ENCODE measurements at places on chromosomes 1 and 21.

- no peak for DNase-seq
Observed at GRCh38 chr1:10515976-10516750, 41.4 kb downstream of the PEX14 start.

- no peak for DNase-seq
Observed at GRCh38 chr1:227362039-227362438, 43.7 kb upstream of the CDC42BPA start.

- no peak for DNase-seq
Observed at GRCh38 chr1:185404907-185405568, 88.0 kb upstream of the IVNS1ABP start.

DNA sequence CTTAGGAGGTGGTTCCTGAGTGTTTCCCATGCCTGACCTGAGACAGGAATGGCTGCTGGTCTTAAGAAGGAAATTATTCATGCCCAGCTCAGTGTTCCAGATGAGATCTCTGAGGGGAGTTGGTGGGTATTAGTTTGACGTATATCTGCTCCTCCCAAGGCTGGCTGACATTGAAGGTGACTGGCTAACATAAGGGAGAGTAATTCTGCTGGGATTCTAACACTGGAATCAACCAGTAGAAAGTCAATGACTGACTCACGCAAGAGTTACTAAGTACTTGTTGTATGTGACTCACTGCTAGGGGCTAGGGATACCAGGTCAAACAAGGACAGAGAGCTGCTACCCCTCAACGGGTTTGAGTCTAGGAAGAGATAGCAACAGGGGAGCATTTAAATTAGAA, 177.3 kb downstream of the CACNA1E start:
- no peak for DNase-seq

DNA sequence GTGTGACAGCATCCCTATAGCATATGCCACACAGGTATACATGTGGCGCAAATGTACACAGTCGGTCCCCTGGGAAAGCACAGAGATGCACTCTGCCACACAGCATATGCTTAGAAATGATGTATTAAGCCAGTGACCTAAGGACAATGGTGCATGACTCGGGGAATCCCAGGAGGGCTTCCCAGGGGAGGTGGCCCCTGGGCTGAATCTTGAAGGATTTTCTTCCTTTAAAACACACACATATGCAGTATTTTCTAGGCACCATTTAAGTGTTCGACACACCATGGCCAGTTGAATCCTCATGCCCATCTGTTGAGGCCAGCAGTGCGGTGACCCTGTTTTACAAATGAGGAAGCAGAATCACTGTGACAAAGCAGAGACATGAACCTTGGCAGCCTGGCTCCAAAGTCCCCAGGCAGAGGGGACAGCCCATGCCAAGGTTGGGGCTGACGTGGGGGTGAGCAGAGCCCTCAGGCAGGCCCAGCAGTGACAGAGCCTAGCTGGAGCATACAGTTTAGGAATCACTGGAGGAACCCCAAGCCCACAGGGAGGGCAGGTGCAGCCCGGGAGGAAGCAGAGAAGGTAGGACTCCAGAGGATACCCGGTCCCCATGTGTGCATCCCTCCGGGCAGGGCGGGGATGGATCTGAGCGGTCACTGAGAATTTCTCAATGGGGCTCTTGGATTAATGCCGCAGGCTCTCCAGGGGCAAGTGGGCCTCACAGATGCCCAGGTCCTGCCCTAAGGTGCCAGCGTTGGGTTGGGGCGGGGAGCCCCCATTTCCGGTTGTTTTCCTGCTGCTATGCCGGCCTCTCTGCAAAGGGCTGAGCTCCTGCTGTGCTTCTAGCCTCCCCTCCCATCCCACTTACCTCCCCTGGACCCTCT, 28.4 kb downstream of the WNT3A start:
- no peak for DNase-seq

- DNase-seq, result no peak
Observed at GRCh38 chr1:153265457-153265856, 6.0 kb downstream of the LORICRIN start.

DNA sequence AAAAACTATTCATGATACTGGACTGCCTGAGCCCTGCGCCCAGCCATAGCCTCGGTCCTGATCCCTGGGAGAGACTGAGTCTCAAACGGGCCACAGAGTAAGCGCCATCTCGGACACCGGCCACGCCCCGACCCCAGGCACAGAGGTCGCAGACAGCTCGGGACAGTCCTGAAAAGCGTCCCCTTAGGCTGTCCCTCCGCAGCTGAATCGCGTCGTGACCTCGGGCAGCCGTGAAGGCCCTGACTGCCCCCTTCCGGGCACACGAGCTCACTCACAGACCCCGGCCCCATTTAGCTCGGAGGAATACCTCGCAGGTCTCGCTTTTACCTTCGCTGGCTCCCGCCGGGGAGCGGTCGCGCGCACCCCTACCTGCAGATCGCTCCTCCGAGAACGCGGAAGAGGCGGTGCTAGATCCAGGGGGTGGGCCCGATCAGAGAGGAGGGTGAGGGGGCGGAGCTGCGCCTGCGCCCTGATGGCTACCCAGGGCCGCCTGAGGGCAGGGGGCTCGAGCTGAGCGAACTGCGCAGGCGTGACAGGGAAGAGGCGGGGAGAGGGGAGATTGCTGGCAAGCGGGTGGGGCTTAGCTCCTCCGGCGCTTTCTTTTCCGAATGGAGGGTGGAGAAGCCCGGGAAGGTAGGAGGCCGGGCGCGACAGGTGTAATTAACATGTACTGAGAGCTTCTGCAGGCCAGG, at the start of gene MKNK1:
Gene MKNK1 (minus strand): TSS at position 411 of the 692 bp plus-strand sequence. CDS start 20,941 bp downstream, outside the sequence.
- peak; percentile 93 for DNase-seq

GRCh38 chr1:115978292-115978941, 2.1 kb downstream of the SLC22A15 start:
- no peak for DNase-seq

GRCh38 chr1:212945463-212946160, 4.7 kb upstream of the VASH2 start:
- DNase-seq, result no peak

DNA sequence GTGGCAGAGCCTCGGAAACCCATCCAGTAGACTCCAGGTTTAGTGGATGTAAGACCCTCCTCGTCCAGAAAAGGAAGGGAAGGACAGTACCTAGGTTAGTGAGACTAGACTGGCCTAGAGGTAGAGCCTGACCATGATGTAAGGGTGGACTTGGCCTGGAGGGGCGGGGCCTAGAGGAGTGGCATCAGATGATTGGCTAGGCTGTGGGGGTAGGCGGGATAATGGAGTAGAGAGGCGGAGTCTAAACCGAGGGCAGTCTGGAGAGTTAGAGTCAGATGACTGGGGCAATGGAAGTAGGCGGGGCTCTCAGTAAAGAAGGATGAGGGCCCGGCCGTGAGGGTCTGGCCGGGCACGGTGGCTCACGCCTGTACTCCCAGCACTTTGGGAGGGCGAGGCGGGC, 70.1 kb downstream of the EPHB2 start:
- no peak for DNase-seq

DNA sequence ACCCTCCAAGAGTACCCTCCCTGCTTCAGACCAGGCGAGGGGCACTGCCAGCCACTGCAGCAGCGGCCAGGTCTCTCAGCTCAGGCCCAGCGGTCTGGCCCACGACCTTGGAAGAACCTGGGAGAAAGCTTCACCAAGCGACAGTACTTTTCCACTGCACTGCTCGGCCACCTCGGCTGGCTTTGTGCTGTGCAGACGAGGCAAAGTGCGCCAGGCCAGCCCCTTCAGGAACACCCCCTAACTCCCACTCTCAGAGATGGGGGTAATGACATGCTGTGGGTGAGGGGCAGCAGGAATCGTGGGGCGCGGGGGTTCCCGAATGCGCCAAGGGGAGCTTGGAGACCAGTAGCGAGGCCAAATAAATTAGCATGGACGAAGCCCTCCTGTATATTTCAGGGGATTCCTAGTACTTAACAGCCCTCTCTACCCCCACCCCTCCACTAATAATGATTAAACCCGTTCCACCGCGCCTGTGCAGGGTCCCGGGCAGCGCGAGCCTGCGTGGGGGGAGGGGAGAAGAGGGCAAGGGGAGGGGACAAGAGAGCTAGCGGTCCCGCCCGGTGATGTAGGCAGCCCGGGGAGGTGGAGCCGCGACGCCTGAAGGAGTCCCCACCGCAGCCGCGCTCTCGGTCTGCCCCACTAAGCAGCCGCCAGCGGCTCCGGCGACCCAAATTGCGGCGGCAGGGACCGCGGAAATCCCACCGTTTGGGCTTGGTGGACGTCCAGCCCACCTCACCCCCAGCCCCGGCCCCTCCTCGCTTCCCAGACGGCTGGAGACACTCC, at the start of gene FAM43B:
Gene FAM43B (plus strand): TSS at position 629 of the 783 bp plus-strand sequence. CDS start 401 bp downstream, outside the sequence.
- DNase-seq, result peak; percentile 24

DNA sequence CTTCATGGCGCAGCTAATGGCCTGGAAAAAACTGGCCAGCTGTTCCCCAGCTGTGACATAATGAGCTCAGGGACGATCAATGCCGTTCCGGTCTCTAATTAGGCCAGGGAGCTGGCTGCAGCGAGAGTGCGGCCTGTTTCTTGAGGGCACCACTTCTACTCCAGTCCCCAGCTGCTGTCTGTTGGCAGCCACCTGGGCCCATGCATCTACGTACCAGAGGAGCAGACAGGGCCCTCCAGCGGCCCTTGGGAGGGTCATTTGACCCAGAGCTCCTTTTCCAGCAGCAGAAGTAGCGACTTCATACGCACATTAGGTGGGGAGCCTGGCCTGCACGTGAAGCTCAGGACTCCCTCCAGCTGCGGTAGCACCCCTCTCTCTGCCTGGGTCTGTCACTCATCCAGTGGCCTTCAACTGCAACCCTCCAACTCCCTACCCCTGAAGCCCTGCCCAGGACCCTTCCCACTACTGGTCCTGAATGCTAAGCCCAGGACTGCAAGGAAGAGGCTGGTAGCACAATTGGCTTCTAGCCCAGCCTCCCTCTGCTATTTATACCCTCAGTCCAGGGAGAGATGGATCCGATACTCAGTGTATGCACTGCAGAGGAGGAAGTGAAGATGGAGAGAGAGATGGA, 9.1 kb upstream of the GPR61 start:
- no peak for DNase-seq

DNA sequence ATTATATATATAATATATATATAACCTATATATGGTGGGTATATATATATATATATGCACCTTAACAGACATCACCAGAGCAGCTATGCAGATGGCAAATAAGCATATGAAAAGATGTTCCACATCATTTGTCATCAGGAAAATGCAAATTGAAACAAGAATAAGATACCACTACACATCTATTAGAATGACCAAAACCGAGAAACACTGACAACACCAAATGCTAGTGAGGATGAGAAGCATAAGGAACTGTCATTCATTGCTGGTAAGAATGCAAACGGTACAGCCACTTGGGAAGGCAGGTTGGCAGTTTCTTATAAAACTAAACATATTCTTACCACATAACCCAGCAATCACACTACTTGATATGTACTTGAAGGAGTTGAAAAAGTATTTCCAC, 219.8 kb upstream of the PRMT6 start:
- DNase-seq, result no peak

- DNase-seq, result no peak
Observed at GRCh38 chr1:60283690-60284089, 210.1 kb upstream of the C1orf87 start.

DNA sequence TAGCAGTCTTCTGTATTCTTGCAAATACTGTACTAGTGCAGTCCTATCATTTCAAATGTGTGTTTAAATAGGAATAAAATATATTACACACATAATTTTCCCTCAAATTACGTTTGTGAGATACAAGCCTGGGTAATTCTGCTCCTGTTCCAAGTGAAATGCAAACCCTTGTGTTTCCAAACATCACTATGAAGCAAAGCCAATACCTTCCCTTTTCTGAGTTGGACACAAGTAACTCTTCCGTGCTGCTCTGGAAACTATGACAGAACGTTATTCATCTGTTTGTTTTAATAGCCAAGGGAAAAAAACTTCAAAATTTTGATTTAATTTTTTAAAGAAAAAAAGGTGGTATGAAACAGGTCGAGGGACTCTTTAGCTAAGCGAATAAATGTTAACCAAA, 73.7 kb upstream of the UBE2U start:
- DNase-seq, result no peak

DNA sequence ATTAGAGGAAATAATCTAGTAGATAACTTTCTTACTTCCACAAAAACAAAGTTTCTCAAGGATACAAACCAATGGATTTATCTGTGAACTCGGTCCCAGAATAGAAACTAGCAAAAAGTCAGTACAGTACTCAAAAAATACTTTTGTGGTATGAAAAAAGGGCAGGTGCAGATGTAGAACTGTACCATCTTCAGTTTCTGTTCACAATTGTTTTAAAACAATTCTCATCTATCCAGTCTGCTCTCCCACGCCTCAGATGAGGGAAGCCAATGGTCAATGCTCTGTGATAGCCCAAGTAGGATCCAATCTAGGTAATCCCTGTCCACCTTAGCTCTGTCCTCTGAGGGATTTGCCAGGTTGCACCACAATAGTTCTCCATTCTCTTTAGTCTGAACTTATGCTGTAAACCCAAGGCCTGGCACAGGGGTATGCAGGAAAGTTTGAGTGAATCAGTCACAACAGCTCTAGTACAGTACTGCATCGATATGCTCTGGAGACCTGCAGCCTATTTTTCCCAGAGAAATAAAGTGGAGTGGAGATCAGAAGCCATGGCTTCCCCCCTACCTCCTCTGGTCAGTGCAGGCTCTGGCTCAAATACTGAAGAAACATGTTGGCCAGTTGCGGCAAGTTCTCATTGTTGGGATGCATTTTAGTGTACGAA, 1.4 kb downstream of the KTI12 start:
- no peak for DNase-seq

DNA sequence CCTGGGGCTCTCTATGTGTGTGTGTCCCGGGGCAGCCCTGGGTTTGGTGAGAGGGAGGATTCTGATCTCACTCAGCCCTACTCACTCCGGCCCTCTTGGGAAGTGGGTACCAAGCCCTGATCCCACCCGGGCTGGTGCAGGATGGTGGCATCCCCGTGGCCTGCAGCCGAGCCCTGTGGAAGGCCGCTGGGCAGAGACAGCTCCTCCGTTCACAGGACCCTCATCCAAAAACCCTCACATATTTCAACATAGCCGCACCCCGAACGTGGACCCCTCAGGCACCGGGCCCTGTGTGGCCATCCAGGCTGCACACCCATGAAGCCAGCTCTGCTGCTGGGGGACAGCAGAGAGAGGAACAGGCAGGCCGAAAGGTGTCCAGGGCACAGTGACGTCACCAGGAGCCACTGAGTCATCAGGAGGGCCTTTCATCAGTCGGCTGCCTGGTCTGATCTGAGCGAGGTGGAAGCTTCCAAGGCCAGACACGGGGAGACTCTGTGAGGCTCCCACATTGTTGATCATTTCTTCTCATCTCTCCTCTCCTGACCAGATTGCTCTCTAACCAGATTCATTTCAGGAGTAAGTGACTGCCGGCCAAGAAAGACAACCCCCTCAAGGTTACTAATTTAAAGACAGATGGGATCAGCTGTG, 16.2 kb upstream of the GPR157 start:
- DNase-seq, result peak; percentile 34

DNA sequence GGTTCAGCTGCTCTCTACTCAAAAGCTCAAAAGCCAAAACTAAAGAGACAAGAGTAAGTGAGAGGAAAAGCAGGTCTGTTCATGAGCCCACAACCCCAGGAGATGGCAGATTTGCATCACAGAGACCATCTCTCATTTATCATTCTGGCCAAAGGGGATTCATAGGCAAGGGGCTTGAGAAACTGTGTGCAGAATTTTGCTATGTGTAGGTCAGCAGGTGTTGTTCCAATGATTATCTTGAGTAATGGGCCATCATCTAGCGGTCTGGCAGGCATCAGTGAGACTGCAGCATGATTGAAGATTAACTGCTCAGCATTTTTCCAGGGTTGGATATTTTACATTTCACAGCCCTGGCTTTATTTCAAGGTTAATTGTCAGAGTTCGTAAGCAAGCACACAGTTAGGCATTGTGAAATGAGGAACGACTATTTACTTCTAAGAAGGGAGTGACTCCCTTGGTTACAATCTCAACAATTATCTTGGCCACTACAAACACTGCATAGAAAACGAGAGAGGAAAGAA, 1204.6 kb upstream of the TMPRSS15 start:
- no peak for DNase-seq

GRCh38 chr1:240445369-240445768, 166.6 kb downstream of the GREM2 start:
- no peak for DNase-seq

Measured in fibroblast of skin of abdomen (primary cell).